NCI-H1092 (cell line): ENCODE measurements at places on chromosomes 3 and 15.

GRCh38 chr3:126018995-126019394 is 50.0 kb downstream of the ROPN1B start:
- DNase-seq = no peak

DNA sequence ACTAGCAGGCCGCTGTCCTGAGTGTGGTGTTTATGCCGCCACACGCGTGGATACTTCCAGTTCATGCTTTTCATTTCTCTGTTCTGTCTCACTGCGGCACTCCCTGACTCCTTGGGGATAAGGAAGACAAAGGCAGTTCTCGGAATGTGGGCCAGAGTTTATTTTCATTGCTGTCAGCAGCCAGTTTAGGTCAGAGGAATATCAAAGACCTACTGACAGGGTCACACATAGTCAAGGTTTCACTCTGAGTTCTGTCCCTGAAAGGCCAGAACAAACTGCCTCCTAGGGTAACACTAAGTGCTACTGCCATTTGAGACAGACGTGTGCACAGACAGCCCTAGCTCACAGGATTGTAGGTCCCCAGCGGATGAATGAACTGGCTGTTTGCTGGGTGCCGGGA is 27.3 kb upstream of the SPTBN5 start:
- no peak for DNase-seq

DNA sequence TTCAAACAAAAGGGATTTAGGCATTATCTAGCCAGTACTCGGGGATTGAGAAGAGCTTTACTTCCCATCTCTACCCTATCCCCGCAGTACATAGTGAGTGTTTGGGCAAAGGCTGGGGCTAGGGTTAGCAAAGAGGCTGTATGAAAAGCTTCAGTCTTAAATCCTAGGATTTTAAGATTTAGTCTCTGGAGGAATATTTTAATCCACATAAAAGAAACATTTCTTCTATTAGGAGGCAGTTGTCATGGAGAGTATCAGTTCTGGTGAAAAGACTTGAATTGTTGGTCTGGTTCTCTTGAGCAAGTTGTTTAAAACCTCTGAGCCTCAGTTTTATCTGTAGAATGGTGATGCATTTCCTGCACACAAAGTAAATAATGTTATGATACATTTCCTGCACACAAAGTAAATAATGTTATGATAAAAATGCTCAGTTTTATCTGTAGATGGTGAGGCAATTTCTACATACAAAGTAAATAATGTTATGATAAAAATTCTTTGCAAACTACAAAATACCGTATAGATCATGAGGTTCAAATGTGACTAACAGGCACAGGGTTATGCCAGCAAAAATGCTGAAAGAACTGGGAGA is 53.9 kb upstream of the ZBED2 start:
- DNase-seq = no peak

DNA sequence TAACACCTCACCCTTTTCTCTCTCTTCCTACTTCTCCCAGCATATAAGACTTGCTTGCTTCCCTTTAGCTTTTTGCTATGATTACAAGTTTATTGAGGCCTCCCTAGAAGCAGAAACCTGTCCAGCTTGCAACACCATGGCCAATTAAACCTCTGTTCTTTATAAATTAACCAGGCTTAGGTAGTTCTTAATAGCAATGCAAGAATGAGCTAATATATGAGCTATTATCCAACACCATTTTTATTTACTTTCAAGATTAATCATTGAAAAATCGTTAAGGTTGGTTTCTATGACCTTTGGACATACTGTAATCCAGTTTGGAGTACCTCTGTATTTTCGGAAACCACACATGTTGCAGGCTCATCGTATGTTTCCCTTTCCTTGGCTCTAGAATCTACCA is 643.1 kb downstream of the ZPLD1 start:
- DNase-seq = no peak

DNA sequence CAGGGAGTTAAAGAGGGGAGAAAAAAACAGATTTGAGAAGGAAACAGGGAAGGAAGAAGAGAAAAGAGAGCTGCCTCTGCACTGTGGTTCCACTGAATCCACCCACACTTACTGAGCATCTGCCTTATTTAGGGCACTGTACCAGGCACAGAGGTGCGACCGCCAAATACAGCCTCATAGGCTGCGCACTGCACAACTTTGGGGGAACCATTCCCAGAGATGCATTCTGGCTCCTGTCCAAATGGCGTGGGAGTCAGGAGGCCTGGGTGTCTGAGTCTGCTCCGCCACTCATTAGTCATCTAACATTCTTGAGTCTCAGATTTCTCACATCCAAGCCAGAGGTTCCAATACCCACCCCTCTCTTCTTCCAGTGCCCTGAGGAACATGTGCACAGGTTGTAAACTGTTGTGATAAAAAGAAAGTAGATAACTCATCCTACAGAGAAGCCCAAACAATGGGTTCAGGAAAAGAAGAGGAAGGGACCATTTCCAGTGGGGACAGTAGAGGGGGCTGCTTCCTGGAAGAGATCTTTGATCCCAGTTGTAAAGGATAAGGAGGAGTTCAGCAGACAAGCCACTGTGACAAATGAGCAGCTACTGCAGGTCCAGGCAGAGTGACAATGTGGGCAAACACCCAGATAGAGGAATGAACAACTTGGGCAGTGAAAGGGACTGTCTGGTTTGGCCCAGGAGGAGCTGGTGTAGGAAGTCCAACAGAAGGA is 254.6 kb downstream of the UACA start:
- no peak for DNase-seq

- no peak for DNase-seq
These were observed 87.0 kb downstream of the PLXNA1 start for GRCh38 chr3:127069814-127070440.

DNA sequence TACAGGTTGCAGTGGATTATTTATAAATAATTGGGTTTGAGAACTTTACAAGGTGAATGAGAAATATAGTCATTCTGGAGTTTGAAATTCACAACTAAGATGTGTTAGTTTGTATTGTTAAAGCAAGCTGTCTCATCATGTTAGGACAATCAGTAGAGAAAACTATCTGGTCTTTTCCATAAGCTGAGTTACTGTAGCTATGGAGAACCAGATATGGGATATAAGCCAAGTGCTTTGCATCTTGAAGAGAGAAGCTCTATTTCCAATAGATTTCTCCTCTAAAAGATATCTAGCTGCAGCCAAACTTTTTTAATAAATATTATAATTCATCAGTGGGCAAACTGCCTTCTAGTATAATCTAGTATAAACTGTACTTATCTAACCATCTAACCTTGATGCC is 11.3 kb downstream of the P3H2 start:
- no peak for DNase-seq

GRCh38 chr3:183775781-183776180 is 49.6 kb downstream of the MAP6D1 start:
- no peak for DNase-seq
